Stimulated activated CD4-positive, alpha-beta T cell treated with anti-CD3 and anti-CD28 coated beads, Interleukin-12 subunit alpha, Interleukin-12 subunit beta, amount 100 ng/mL, for 48 hours (primary cell): ENCODE measurements at places on chromosomes 7 and 10.

DNA sequence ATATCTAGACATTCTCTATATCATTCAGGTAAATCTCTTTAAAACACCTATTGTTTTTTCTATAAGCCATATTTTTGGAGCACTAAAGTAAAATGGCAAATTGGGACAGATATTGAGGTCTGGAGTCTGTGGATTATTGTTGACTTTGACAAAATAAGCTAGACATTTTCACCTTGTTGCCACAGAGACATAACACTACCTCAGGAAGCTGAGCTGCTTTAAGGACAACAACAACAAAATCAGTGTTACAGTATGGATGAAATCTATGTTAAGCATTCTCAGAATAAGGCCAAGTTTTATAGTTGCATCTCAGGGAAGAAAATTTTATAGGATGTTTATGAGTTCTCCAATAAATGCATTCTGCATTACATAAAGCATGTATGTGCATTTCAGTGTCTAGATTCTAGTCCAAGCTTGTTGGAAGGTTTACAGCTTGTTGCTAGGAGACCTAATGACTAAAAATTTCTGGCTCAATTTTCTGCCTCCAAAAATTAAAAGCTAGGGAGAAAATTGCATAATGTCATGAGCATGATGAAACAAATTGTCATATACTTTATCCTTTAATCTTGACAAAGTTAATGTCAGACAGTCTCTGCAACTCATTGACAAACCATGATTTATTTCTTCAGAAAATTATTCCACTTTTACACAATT, 18.3 kb downstream of the LIPM start:
- DNase-seq: no peak

DNA sequence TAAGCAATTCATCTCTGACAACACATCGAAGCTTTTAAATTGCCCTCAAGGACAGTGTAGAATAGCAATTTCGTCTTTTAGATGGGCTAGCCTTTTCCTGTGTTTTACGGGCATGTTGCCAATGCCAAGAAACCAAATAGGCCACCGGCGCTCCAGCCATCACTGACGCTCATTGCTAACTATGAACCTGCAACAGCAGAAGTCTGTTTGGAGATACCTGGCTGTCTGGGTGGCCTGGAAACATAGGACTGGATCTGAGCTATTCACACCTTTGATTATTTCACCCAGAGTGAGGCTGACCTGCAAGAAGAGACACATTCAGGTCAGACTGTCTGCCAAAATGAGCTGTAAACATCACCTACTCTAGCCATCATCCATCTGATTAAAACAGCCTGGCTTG, 12.0 kb downstream of the KPNA7 start:
- no peak for DNase-seq

- no peak for DNase-seq
Observed at GRCh38 chr7:50226145-50226544, 78.4 kb upstream of the IKZF1 start.

- no peak for DNase-seq
Observed at GRCh38 chr7:143493751-143494150, 16.1 kb downstream of the TAS2R41 start.

GRCh38 chr10:74255888-74256357, 104.9 kb downstream of the ADK start:
- DNase-seq: no peak

- DNase-seq: no peak
Observed at GRCh38 chr7:157900556-157900955, 563.8 kb downstream of the DNAJB6 start.

DNA sequence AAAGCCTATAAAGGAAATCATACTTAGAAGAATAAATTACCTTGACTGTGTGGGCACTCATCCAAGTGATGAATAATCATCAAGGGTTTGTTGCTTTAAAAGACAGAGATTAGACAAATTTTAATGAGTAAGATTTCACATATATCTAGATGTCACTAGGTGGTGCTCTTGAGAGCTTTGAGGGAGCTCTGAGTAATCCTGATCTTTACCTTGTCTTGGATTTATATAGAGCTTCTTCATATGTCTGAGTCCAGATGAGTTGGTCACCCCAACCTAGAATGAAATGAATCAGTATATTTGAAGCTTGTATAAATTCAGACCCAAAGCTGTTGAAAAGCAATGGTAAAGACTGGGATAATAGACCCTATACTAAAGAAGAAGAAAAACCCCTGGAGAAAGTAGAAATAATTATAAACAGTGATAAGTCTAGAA, 3.7 kb downstream of the AGR2 start:
- no peak for DNase-seq

DNA sequence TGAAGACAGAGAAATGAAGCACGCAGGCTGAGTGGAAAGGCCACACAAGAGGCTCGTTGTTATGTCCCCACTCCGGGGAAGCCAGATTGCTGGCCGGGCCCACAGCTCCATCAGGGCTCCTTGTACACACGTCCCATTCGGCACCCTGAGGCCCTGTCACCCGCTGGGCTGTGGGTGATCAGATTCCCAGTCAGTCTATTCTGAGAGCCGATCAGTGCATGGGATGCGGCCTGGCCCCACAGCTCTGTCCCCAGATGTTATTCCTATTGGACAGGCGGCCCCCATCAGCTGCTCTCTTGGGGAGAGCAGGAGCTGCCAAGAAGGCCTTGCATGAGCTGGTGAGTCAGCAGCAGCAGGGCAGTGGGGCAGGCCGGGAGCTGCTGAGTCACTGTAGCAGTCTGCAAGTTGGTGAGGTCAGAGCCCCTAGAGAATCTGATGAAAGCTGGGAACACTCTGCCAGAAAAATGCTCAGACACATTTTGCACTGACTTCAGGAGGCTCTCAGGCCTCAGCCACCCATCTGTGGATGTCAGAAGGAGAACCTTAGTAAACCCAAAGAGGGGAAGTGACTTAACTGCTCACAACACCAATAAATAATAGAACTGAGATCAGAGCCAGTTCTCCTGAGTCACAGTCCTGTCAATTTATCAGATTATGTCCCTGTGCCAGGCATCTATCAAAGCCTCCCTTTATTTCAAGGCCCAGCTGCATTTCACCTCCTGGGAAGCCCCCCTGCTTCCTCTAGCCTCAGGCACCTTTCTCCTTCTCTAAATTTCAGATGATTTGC, 9.4 kb upstream of the PSAP start:
- peak; percentile 25 for DNase-seq

DNA sequence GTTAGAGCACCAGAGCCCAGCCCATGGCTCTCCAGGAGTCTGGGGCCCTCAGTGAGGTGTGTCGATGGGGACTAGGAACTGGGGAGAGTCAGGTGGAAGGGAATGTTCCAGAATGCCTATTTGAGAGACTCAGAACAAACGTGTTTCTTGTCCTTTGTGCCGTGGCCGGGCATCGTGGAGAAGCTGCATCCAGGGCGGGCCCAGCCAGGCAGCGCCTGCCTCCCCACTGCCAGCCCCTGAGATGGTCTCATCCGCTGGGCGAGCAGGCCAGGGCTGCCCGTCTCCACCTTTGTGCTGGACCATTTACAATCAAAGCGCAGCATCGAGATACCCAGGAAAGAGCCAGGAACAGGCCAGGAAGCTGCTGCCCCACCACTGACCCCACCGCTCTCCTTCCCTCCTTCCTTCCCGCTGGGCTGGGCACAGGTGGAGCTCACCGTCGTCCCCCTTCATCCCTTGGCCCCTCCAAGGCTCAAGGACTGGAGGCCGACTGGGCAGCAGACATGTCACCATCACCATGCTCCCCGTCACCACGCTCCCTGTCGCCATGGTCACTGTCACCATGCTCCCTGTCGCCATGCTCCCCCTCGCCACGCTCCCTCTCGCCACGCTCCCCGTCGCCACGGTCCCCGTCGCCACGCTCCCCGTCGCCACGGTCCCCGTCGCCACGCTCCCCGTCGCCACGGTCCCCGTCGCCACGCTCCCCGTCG, 71.1 kb upstream of the ADGRA1 start:
- DNase-seq: no peak

GRCh38 chr7:50660040-50660829, 95.0 kb upstream of the DDC start:
- DNase-seq: no peak

DNA sequence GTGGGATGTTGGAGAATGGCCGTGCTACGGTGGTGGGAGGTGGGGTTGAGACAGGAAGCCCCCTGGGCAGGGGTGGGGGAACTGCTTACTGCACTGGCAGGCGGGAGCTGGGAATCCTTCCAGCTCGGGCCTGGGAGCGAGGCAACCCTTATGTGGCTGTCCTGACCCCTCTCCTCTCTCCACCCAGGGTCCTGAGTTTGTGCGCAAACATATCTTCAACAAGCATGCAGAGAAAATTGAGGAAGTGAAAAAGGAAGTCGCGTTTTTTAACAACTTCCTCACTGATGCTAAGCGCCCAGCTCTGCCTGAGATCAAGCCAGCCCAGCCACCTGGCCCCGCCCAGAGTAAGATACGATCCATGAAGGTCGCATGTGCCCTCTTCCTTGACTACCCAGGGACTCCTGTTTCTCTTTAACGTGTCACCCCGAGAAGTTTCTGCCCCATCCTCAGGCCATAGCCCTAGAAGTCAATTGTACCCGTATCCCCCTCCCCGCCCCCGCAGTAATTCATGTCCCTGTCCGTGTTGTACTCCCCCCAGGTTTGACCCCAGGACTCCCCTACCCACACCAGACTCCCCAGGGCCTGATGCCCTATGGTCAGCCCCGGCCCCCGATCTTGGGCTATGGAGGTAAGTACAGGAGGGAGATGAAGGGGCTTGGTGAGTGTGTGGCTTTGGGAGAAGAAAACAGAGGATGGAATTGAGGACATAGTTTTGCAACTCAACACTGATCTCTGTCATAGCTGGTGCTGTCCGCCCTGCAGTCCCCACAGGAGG, 1.8 kb downstream of the UFSP1 start:
- no peak for DNase-seq

DNA sequence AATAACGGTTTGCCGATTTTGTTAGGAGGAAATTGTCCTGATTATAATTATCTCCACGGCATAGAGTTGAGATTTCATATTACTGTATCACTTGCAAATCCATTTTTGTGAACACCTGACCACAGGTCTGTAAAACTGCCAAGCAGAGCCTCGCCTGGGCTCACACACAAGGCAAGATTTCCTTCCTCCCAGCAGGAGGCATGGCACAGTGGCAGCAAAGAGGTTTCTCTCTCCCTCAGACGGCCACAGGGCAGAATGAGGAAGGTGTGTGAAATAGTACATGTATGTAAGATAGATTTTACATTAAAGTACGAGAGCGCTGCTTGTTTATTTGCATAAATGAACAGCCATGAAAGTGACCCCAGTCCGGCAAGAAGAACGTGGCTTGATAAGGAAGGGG, 130.1 kb downstream of the CELF2 start:
- DNase-seq: no peak

DNA sequence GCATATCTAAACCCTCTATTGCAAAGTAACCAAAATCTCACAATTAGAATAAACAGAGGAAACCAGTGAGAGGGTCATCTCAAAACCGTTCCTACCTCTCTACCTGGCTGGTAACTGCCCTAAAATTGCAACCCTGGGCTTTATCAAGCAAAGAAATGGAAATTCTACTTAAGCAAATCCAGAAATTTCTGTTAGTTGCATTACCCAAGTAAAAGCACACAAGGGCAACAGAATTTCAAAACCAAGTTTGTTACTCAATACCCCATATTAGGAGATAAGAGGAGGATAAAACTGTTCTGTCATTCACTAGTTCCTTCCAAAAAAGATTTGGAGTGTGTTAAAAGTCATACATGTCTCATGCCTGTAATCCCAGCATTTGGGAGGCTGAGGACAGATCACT, 195.3 kb downstream of the FAM107B start:
- no peak for DNase-seq

DNA sequence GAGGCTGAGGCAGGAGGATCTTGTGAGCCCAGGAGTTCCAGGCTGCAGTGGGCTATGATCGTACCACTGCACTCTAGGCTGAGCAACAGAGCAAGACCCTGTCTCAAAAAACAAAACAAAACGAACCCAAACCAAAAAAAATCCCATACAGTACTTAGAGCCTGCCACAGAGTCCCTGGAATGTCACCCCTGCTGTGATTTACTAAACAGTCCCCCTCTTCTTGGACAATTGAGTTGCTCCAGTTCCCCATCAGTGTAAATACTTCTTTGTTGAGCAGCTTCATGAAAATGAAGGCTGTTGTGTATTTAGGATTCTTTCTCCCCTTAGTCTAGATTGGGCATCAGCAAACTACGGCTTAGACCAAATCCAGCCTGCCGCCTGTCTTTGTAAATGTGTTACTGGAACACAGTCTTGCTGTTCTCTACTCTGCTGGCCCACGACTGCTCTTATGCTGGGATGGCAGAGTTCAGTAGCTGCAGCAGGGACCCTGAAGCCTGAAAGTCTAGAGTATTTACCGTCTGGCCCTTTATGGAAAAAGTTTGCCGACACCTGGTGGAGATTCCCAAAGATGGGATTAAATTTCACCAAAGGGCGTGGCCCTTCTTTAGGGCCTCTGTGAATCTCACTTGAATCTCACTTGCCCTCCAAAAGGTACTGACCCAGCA, 57.8 kb downstream of the PALD1 start:
- DNase-seq: no peak

DNA sequence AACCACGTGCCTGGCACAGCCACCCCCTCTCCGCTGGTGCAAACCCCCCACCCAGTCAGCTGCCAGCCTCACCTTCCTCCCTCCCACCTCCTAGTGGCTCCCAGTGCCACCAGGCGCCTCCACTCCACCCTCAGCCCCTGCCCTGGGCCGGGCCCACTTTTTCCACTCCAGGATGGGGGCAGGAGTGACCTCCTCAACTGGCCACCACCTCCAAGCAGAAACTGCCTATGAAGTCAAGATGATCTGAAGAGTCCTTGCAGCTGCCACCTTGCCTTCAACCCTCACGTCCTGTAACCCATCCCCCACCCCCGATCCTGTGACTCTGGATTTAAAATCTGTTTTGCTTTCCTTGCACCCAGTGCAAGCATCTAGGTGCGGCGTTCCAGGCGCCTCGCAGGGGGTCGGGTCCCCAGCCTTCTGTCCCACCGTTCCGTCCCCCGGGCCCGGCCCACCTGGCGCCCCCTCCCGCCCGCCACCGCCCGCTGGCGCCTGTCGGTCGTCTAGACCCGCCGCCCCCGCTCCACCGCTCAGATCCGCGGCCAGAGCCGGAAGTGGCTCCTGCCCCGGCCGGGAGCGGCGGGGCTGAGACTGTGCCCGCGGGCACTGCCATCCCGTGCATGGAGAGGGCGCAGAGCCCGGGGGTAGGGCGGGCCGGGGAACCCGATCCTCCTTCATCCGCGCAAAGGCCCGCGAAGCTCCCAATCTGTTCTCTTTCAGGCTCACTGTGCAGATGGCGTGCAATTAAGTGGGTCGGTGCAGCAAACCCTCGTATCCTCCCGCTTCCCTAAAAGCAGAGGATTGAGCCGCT, 51.2 kb upstream of the GTF2I start:
- DNase-seq: no peak

DNA sequence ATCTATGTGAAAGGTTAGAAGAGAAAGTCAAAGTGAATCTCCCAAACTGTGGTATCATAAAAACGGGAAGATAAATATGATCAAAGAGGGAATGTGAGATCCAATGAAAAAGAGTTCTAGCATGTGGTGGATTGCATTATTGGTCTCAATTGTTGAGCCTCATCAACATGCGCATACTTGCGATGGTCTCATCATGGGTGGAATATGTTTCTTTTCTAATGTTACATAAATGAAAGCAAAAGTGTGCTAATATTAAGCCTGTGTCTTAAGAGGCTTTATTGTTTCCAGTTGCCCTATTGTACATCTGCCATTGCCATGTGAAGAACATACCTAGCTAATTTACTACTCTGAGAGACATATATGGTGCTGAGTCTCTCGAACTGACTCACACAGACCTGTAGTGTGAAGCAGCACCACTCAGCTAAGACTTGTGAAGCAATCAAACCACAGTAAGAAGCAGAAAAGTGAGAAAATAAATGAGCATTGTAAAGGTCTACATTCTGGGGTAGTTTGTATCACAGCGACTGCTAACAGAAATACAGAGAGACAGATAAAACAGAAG, 645.5 kb upstream of the PCDH15 start:
- DNase-seq: no peak

GRCh38 chr10:43260911-43261577, 5.8 kb downstream of the RASGEF1A start:
- DNase-seq: no peak
